Osteoblast (primary cell): ENCODE measurements at places on chromosomes 3 and 15. TPM values are rescaled to one million over a fixed set of nuclear protein-coding genes. Genes with fewer than 3 reads are reported as not detected.

COL6A5 gene
- total RNA-seq = not detected in 2 replicates

CD200 gene
- 1.5 and 3.3 TPM in 2 replicates for total RNA-seq

CHDH gene
- 0.72 and 0.88 TPM in 2 replicates for total RNA-seq

CLDN18 gene
- not detected in 2 replicates for total RNA-seq

- no peak overlapping the region for H3K27ac ChIP-seq
- H3K27me3 ChIP-seq = no peaks in the 10 kb centered on the region
- H3K36me3 ChIP-seq = no peaks in the 10 kb centered on the region
These were observed 124.5 kb upstream of the PLXNA1 start for GRCh38 chr3:126858401-126858800.

- H3K4me1 ChIP-seq = peaks cover 24% of the 10 kb centered on the region
- H3K27ac ChIP-seq = peak overlapping the region; percentile 23
- H3K27me3 ChIP-seq = no peaks in the 10 kb centered on the region
- no peak overlapping the region for H3K4me3 ChIP-seq
These were observed 20.7 kb downstream of the CYFIP1 start for GRCh38 chr15:22959321-22960101.

GRCh38 chr3:189688262-189688661, 57.1 kb downstream of the TP63 start:
- H3K36me3 ChIP-seq = no peaks in the 10 kb centered on the region
- H3K27ac ChIP-seq = no peak overlapping the region
- H3K4me3 ChIP-seq = no peak overlapping the region

- H3K4me3 ChIP-seq = no peak overlapping the region
- H3K4me1 ChIP-seq = no peaks in the 10 kb centered on the region
- DNase-seq = no peak
- no peak overlapping the region for H3K27ac ChIP-seq
- H3K36me3 ChIP-seq = no peaks in the 10 kb centered on the region
- H3K27me3 ChIP-seq = no peaks in the 10 kb centered on the region
These were observed 167.9 kb upstream of the PRICKLE2 start for GRCh38 chr3:64393193-64393592.

DNA sequence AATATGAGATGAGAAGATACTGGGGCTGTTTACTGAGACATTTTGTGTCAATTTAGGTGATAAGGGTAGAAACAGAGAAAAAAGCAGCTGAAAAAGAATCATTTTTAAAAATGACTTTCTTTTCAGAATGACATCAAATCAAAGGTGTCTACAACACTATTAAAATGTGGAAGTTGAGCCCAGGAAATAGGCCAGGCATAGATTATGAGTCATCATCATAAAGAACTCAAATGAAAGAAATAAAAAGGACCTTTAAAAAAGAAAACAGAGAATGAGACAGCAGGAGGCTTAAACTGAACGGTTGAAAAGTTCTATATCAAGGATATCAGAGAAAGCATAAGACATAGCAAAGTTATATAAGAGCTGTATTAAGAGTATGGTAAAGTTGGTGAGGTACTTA, 442.5 kb downstream of the CNTN6 start:
- H3K36me3 ChIP-seq = no peaks in the 10 kb centered on the region
- no peak overlapping the region for H3K27ac ChIP-seq
- H3K4me1 ChIP-seq = no peaks in the 10 kb centered on the region
- H3K27me3 ChIP-seq = no peaks in the 10 kb centered on the region

DNA sequence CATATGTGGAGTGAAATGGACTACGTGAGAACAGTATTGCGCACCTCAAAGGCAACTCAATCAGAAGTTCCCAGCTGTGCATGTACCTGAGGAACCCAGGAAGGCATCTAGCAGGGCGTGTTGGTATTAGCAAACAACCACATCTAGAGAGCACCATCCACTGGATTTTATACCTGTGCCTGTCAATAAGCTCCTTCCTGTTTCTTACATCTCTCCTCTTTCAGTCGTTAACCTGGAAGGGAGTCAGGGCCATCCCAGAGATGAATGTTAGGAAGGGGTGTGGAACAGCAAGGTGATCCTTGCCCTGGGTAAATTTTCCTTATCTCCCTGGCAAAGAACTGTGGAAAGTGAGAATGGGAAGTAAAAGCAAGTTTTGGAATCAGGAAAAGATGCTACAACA, 29.6 kb upstream of the CHMP2B start:
- no peak overlapping the region for H3K27ac ChIP-seq
- no peak for DNase-seq
- no peaks in the 10 kb centered on the region for H3K36me3 ChIP-seq
- no peak overlapping the region for H3K4me3 ChIP-seq
